Activated naive CD8-positive, alpha-beta T cell treated with anti-CD3 and anti-CD28 coated beads for 36 hours (primary cell): ENCODE measurements at places on chromosomes 4 and X. TPM values are rescaled to one million over a fixed set of nuclear protein-coding genes. Genes with fewer than 3 reads are reported as not detected.

The GAGE2A gene
- total RNA-seq = not detected

The EOLA2 gene
- total RNA-seq = 47.8 TPM

The PDCL2 gene
- not detected for total RNA-seq

The ADH4 gene
- total RNA-seq = not detected

The HSFX2 gene
- not detected for total RNA-seq

The SMIM31 gene
- not detected for total RNA-seq

The PYURF gene
- 64.3 TPM for total RNA-seq

The TREX2 gene
- 2.1 TPM for total RNA-seq

The GUCY1A1 gene
- 0.04 TPM for total RNA-seq

The GAGE12H gene
- total RNA-seq = not detected

The PNMA6F gene
- not detected for total RNA-seq

The ZBTB33 gene
- 14.0 TPM for total RNA-seq

The BMP15 gene
- total RNA-seq = not detected

The FAM9A gene
- not detected for total RNA-seq

The TENT5D gene
- not detected for total RNA-seq

The DUSP21 gene
- total RNA-seq = not detected

The GAR1 gene
- 62.9 TPM for total RNA-seq

The CT45A3 gene
- total RNA-seq = not detected

The NCAPG gene
- 69.0 TPM for total RNA-seq

The GAB1 gene
- total RNA-seq = 0.74 TPM

The CISD2 gene
- total RNA-seq = 41.8 TPM

The RFC1 gene
- total RNA-seq = 117 TPM
